ENCODE measurements at places on chromosomes 5 and 9. TPM values are rescaled to one million over a fixed set of nuclear protein-coding genes. Genes with fewer than 3 reads are reported as not detected.

ZNF782 gene
- 3.6 TPM for total RNA-seq

RNF183 gene
- not detected for total RNA-seq

CDX1 gene
- not detected for total RNA-seq

DAB2 gene
- total RNA-seq, result 245 TPM

CTXN3 gene
- not detected for total RNA-seq

DNA sequence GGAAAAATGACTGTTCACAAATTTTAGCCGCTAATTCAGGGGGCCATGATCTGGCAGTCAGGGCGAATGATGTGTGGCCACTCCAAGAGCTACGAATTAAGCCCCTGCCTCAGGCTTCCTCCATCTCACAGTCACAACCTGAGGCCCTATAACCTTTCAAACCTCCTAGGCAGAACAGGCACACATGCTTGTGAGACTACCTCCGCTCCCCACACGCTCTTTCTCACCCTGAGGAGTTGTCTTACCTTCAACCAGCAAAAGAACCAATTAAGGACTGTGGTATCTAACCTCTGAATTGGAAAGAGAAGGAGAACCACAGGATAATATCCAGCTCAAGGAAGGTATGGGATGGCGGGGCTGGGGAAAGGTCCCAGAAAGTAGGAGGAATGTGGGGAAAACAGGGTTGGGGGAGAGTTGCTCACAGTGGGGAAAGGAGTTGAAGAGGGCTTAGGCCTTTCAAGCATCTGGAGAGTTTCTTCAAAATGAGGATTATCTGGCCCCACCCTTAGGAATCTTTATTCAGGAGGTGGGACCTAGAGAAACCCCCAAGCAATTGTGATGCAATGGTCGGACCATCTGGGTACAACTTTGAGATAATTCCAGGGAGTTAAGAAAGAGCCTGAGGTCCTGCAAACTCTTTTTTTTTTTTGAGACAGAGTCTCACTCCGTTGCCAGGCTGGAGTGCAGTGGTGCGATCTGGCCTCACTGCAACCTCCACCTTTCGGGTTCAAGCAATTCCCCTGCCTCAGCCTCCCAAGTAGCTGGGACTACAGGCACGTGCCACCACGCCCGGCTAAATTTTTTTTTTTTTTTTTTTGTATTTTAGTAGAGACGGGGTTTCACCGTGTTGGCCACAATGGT is 5.5 kb downstream of the PCDH1 start:
- no peak for DNase-seq
- no peaks in the 10 kb centered on the region for H3K27me3 ChIP-seq
- H3K27ac ChIP-seq, result no peak overlapping the region
- peaks cover 2% of the 10 kb centered on the region for H3K36me3 ChIP-seq
- H3K4me1 ChIP-seq, result peaks cover 38% of the 10 kb centered on the region

DNA sequence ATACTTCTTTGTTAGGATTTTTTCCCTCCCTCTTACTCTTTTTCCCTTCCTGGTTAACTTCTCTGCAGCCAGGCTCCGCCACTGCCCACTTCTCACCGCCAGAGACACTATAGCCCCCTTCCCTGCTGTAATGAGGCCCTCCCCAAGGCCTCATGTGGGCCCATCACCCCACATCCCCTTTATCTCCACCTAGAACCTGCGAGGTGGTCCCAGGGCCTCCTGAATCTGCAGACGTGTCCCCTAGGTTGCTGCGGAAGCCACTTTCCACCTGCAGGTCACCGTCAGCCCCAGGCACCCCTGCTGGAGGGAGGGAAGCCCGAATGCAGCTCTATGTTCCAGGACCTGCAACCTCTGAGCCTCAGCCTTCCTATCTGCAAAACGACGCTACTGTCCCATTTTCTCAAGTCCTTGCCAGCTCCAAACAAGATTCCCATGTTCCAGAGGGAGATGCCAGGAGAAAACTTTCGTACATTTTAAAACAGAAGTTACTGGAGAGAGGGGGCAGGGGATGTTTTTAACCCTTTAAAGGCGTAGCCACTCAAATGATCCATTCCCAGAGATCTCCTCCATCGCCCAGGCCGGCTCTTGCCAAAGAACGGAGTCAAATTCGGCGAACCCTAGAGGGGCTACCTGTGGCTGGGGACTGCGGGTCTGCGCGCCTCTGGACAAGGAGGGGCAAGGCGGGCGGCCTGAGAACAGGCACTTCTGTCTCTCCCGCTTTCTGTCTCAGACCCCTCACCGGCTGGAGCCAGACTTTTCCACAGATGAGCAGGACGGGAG is 929 bp downstream of the SH3PXD2B start:
- peak overlapping the region; percentile 63 for H3K27ac ChIP-seq
- no peaks in the 10 kb centered on the region for H3K36me3 ChIP-seq
- peaks cover 36% of the 10 kb centered on the region for H3K4me1 ChIP-seq
- DNase-seq, result peak; percentile 36
- no peaks in the 10 kb centered on the region for H3K27me3 ChIP-seq

GRCh38 chr5:54828151-54828550 is 157.2 kb downstream of the ESM1 start:
- no peaks in the 10 kb centered on the region for H3K27me3 ChIP-seq
- no peak for DNase-seq
- H3K36me3 ChIP-seq, result no peaks in the 10 kb centered on the region
- H3K27ac ChIP-seq, result no peak overlapping the region

- H3K36me3 ChIP-seq, result no peaks in the 10 kb centered on the region
Measured at GRCh38 chr5:1997640-1998347, 115.1 kb upstream of the IRX4 start.

GRCh38 chr5:37043693-37044092 is 167.1 kb downstream of the NIPBL start:
- peaks cover 4% of the 10 kb centered on the region for H3K36me3 ChIP-seq
- no peaks in the 10 kb centered on the region for H3K27me3 ChIP-seq
- DNase-seq, result no peak
- peaks cover 7% of the 10 kb centered on the region for H3K4me1 ChIP-seq

- H3K27ac ChIP-seq, result no peak overlapping the region
- no peaks in the 10 kb centered on the region for H3K36me3 ChIP-seq
- peaks cover 10% of the 10 kb centered on the region for H3K4me1 ChIP-seq
- no peak overlapping the region for H3K4me3 ChIP-seq
- no peak for DNase-seq
- H3K27me3 ChIP-seq, result no peaks in the 10 kb centered on the region
Measured at GRCh38 chr5:33330992-33331391, 109.8 kb upstream of the TARS1 start.

GRCh38 chr5:1318659-1319251 is 23.9 kb upstream of the TERT start:
- peaks cover 38% of the 10 kb centered on the region for H3K36me3 ChIP-seq
- H3K27me3 ChIP-seq, result no peaks in the 10 kb centered on the region

Data from endothelial cell of umbilical vein (primary cell).